ENCODE measurements at places on chromosomes 4 and X.

GRCh38 chrX:48761674-48762471, at the start of gene GLOD5:
Gene GLOD5, plus strand, starts transcription at chrX:48761747. Its CDS starts 44 bp downstream, at chrX:48761791.
- DNase-seq, result no peak

DNA sequence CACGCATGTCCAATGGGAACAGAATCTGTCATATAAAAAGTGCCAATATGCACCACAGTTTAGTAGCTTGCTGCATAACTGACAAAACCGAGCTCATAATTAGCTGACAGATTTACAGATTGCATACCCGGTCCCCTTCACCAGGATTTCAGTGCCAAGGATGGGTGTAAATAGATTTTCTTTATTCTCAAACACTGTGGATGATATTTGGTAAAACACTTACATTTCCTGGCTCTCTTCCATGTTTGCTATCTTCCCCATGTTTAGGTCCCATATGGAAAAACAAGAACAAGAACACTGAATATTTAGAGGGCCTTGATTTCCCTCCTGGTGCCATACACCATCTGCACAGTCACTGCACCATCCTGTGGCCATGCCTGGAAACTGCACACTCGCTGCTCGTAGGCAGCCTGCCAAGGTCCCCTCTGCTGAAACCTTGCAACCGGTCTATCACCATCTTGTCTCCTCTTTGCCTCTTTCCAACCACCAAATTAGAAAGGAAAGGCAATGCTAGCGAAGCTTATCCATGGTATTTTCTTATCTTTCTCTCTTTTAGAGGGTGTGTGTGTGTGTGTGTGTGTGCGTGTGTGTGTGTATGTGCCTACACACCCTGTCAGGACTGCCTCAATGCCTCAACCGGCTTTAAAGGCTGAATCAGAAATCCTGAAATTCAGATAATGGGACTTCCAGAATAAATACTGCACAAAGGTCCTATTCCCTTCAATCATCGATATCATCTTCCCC, 124.2 kb upstream of the MBNL3 start:
- DNase-seq, result no peak

- DNase-seq, result no peak
Measured at GRCh38 chrX:49947781-49948180, 25.4 kb downstream of the CLCN5 start.

GRCh38 chr4:73705721-73706120, 34.6 kb upstream of the CXCL8 start:
- DNase-seq, result no peak

DNA sequence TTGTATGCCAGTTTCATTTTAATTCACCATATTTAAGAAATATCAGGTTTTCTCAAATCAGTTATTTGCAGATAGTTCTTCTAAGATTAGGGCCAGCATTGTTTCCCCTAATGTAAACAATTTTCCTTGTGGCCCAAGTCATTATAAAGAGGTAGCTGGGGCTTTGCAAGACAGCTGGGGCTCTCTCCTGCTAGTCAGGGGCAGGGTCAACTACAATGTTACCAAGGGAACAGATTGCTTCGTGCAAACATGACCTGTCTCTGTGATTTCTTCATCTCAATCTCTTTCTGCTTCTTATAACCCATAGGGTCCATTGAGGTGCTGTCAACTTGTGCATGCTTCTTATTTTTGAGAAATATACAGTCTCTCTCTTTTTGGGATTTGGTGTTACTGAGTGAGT, 12.1 kb downstream of the ARMCX6 start:
- no peak for DNase-seq

GRCh38 chr4:158814636-158815330, 46.0 kb downstream of the FNIP2 start:
- DNase-seq, result no peak

GRCh38 chr4:13903901-13904300, 276.4 kb upstream of the BOD1L1 start:
- DNase-seq, result no peak

DNA sequence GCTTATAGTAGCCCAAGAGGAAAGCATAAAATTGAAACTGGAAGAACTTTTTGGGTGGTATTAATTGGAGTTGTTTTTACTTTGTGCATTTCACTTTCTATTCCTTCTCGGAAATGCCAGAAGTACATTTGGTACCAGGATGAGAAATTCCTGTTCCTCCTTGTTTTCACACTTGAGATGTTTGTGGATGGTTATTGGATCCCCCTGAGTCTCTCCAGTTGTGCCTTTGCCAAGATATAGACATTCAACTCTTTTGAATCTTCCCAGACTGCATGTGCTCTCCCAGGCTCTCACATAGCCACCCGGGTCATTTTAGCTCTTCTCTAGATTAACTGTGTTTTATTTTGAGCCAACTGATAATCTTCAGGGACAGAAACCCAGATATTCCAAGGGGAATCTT, 120.5 kb downstream of the AFF1 start:
- DNase-seq, result no peak

DNA sequence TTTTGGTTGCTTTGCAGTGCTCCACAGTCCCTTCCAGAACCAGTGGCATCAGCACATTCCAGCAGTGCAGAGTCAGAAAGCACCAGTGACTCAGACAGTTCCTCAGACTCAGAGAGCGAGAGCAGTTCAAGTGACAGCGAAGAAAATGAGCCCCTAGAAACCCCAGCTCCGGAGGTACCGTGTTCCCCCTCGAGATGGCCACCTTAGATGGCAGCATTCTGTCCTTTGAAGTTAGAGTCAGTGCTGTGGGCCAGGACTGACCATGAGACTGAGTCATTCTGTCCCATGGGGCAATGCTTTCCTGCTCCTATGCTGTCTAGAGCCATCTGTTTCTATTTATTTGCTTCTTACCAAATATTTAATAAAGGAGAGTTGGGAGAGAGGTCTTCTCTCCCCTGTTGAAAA, 112.3 kb downstream of the KLHL8 start:
- no peak for DNase-seq
